ENCODE measurements at places on chromosomes 12 and 14.

DNA sequence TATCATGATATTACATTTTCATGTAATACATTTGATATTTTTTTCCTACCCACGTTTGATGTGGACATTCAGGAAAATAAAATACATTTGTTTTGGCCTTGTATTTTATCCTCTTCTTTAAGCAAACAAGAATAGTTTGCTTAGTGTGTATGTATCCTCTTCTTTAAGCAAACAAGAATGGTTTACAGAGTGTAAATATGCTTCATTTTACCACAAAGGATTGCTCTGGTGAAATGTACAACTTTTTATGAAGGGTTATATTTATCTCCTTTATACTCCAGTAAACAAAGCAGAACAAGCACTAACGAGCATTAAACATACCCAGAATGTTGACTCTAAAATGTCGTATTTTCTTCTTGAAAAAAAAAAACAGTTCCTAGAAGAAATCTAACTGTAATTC lies 244.7 kb downstream of the KCNH5 start:
- DNase-seq: no peak

DNA sequence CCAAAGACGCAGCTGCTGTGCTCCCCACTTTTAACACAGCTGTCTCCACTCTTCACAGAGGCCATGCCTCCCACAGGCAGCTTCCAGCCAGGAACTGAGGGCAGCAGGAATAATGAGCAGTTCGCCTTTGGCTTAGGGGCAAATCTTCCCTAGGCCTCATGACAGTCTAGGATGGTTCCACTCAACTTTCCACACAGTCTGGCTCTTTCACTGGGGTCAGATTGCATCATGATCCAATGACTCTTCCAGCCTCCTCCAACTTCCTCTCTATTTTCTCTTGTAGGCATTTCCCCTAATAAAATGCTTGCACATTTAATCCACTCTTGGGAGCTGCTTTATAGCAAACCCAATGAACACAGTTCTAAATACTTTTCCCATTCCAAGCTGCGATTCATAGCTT lies 271.6 kb upstream of the ATP2B1 start:
- no peak for DNase-seq

DNA sequence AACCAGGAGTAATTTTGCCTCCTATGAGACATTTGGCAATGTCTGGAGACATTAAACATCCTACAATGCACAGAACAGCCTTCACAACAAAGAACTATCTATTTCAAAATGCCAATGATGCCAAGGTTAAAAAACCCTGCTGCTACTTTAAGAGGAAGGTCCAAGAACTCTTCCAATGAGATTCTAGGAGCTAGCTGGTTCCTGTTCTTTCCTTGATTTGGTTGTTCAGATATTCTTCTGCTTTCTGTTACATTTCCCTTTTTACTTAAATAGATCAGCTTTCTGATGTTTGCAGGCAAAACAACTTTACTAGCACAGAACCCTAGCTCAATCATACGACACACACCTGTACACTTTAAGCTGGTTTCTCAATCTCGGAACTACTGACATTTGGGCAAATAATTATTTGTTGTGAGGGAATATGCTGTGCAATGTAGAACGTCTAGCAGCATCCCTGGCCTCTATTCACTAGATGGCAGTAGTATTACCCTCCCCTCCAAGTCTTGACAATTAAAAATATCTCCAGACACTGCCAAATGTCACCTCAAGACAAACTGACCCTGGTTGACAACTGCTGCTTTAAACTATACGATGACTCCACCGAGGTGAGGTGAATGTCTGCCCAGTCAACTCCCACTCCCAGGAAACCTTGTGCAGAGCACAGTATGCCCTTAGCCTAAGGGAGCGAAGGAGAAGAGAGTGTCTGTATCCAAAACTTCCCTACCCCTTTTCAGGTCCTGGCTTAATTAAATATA lies 4.4 kb downstream of the BLTP3B start:
- no peak for DNase-seq

DNA sequence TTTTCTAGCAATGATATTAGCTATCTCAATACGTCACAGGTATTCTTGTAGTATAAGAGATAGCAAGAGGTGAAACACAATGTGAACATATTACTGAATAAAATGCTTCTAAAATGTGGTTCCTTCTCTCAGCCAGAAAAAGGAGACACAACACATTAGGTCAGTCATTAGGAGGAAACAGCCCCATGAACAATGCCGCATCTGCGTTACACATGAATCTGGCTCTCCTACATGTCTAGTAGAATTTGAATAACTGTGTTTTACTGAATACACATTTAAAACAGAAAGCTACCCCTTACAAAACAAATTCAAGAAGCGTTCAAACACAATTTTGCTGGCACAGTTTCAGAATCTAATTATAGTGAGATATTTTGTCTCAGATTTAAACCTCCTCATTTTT lies 51.6 kb downstream of the EFCAB11 start:
- no peak for DNase-seq

- no peak for DNase-seq
These were observed 429.1 kb downstream of the RAD51B start for GRCh38 chr14:68248481-68249255.

GRCh38 chr14:87286191-87286590 lies 706.8 kb downstream of the GALC start:
- no peak for DNase-seq

- DNase-seq: no peak
These were observed 2.8 kb downstream of the ISCU start for GRCh38 chr12:108565146-108565545.

DNA sequence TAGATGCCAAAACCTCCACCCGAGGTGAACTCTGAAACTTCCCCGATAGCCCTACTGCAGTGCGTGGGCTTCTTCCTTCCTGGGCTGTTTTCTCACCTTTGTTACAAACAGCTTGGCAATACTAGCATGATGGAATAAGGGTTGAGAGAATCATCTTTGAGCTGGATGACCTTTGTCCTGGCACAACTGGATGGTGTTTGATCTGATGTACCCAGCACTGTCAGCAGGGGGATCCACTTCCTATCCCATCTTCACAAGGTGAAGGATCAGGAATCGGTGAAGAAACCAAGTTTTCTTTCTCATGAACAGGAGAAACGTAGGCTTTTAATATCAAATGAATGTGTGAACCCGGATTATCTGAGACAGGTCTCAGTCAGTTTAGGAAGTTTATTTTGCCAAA lies 19.5 kb upstream of the LRRC10 start:
- DNase-seq: no peak

- no peak for DNase-seq
These were observed 17.8 kb downstream of the PITPNM2 start for GRCh38 chr12:123132951-123133619.

DNA sequence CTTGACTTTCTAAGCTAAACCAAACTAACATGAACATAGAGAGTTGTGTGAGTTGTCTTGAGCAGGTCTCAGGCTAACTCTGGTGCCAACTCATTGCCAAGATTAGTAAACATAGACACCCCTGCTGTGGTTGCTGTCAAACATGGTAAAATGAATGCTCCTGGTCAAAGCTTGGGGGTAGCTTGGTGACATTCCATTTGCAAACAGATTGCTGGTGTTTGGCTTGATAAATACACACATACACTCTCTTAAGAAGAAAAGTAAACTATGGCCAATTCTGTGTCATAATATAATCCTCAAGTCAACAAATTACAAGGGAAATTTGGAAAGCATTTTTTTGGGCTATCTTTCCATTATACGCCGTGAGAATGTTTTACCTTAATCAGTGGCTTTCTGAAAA lies 386.4 kb upstream of the PDE3A start:
- DNase-seq: no peak

- DNase-seq: no peak
These were observed 410.8 kb downstream of the NAV3 start for GRCh38 chr12:78241446-78241845.

- no peak for DNase-seq
These were observed 172.8 kb upstream of the PLEKHG7 start for GRCh38 chr12:92529944-92530343.

- DNase-seq: no peak
These were observed 139.0 kb upstream of the LHX5 start for GRCh38 chr12:113610698-113611097.

GRCh38 chr12:107145397-107145796 lies 52.0 kb upstream of the CRY1 start:
- DNase-seq: no peak

DNA sequence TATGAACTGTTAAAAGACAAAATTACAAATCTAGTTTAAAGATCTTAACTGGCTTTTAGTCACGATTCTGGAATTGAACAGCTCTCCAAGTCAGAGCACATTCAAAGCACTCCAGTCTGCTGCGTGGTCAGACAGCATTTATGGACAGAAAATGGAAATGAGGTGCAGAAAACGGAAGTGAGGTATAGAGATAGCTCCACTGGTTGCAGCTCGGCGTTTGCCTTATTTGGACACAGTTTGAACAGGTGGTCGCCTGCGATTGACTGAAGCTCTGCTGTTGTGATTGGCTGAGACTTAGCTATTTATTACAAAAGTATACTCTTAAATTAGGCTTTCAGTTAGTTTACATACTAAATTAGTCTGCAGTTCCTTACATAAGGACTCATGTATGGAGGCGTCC lies 28.3 kb downstream of the TRIM9 start:
- DNase-seq: no peak

- no peak for DNase-seq
These were observed 63.5 kb downstream of the RPS6KA5 start for GRCh38 chr14:90996967-90997366.

- no peak for DNase-seq
These were observed 166.7 kb downstream of the TMEM117 start for GRCh38 chr12:44002607-44003006.

- no peak for DNase-seq
These were observed 126.5 kb downstream of the NCOR2 start for GRCh38 chr12:124440841-124441381.

GRCh38 chr14:94816113-94816512 lies 46.2 kb upstream of the GSC start:
- no peak for DNase-seq

- no peak for DNase-seq
These were observed 204.3 kb downstream of the MDGA2 start for GRCh38 chr14:47471075-47471474.

- no peak for DNase-seq
These were observed 39.1 kb downstream of the CCDC85C start for GRCh38 chr14:99564926-99565259.

DNA sequence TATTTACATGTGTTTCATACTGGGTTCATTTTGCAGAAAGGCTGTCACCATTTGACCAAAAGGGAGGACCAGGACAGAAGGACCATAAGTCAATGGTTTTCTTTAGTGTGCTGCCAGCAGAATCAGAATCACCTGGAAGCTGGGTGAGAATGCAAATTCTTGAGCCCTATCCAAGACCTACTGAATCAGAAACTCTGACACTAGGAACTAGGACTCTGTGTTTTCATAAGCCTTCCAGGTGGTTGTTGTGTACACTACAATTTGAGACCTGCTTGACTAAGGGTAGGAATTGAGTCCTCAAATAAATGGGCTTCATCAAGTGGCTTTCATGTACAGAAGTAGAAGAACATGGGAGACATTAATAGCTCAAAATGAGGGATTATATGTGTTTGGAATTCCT lies 32.2 kb downstream of the PDE6H start:
- DNase-seq: no peak

- no peak for DNase-seq
These were observed 108.7 kb downstream of the BCAT1 start for GRCh38 chr12:24840046-24840800.

- no peak for DNase-seq
These were observed 140.1 kb downstream of the ATP23 start for GRCh38 chr12:58081488-58081887.

DNA sequence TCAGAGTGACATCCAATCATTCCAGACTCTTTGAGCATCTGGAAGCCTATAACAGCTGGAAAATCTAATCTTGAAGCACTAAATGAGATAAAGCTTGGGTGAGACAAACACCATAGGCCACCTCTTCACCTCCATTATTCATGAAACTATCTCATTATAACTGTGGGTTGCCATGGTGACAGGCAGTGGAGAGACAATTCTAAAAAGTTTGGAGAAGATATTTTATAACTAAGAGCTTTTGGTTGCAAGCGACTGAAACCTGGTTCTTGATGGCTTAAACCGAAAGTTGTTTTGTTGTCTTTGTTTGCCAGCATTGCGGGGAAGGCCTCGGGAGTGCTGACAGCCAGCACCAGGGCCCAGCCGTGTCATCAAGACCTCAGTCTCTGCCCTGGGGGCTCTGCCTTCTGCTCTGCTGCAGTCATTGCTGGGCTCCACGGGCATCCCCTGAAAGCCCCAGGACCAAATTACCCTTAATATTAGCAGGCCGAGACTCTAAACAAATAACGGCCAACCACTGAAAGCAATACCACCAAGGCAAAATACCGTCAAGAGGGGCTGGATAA lies 353.6 kb upstream of the SFSWAP start:
- DNase-seq: no peak

DNA sequence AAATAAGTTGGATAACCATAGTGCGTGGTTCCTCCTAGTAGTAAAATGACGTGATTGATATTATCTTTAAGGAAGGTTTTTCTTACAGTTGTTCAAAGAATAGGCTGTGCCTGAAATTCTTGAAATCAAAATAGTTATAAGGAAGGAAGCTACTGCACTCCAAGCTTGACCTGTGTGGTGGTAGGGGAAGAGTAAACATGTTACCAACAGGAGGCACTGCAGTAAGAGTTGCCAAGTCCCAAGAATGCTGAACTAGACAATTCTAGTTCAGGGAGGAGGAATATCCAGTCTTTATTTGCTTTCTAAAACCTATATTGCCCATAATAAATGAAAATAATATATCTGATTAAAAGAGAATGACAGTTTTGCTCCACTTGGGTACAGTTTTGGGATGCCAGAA lies 764.5 kb downstream of the TMTC2 start:
- DNase-seq: no peak

DNA sequence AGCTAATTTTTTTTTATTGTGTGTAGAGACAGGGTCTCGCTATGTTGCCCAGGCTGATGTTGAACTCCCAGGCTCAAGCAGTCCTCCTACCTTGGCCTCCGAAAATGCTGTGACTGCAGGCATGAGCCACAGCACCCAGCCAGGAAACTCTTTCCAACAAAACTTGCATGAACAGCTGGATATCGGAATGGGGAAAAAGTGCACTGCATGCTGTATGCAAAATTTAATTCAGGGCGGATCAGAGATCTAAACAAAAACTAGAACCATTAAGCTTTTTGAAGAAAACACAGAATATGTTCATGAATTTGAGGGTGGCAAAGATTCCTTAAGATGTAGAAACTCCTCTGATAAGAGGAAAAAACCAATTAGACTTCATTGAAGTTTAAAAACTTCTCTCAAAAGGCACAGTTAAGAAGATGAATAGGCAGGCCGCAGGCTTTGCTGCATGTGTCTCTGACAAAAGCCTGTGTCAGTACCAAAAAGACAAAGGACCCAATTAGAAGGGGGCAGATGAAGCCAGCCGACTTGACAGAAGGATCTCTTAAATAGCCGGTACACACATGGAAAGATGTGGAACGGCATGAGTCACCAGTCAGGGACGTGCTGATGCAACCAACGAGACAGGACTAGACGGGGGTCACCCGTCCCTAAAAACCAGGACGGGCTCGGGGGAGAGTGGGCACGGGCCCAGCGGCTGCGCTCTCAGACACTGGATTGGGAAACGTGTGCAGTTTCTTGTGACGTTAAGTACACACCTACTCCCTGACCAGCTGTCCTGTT lies 34.8 kb upstream of the MMP17 start:
- no peak for DNase-seq

GRCh38 chr12:95836185-95836609 lies 22.6 kb upstream of the SNRPF start:
- DNase-seq: no peak

GRCh38 chr14:104938960-104939359 lies 14.3 kb downstream of the PLD4 start:
- DNase-seq: no peak

Measured in activated T-cell treated with anti-CD3 and anti-CD28 coated beads for 1 hour (primary cell).